Activated T-cell treated with anti-CD3 and anti-CD28 coated beads, Interleukin-2, amount 50 U/mL, for 24 hours (primary cell): ENCODE measurements at places on chromosomes 7 and 10.
A peak's percentile ranks its signal among the peaks of the same experiment; 100 is the strongest.

DNA sequence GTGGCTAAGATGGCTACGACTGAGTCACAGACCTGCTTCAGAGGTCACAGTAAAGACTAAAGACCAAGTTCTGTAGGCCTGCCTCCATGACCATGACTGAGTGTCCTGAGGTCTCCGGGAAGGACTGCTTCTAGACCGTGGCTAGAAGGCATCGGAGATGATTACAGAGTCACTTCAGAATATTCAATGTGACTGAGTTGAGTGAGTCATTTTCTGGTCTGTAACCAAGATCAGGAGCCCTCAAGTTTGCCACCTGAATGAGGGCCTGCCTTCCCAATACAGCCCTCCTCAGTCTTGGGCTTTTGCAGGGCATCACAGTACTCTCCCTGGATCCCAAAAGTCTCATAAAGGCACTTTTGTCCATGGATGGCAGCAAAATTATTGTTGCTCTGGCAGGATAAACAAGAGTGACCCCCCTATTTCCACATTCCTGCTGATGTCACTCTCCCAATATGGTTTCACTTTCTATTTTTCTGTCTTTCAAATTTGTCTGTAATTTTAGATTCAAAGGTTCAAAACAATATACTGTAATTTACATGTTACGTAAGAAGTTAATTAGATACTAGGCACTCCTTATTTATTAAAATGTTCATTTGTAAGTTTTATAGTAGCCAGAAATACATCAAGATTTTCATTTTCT is 47.7 kb upstream of the ZNF92 start:
- no peak for DNase-seq

DNA sequence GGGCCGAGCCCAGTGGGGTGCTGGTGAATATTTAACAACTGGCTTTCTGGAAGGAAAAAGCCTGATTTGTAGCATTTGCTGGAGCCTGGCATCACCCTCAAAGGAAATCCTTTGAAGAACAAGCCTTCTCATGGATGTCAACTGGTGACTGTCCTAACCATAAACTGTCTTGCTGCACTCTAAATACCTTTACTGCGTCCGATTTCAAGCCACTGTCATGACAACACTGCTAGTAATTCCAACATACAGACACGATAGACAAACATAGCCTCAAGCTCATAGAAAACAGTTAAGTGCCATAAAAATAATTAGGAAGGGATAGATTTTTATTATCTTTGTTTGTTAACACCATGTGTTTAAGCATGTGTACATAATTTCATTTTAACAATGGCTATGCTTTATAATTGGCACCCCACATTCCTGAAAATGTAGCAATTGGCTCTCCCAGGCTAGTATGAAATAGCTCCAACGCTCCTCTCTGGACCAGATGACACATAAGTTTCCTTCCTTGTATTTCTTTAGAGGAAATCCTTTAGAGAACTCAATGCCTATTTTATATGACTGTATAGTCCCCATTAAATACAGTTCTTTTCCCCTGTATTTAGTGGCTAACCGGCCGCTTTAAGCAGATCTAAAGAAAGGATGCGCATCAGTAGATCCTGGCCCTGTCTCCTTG is 273.4 kb downstream of the PRPF18 start:
- no peak for DNase-seq

DNA sequence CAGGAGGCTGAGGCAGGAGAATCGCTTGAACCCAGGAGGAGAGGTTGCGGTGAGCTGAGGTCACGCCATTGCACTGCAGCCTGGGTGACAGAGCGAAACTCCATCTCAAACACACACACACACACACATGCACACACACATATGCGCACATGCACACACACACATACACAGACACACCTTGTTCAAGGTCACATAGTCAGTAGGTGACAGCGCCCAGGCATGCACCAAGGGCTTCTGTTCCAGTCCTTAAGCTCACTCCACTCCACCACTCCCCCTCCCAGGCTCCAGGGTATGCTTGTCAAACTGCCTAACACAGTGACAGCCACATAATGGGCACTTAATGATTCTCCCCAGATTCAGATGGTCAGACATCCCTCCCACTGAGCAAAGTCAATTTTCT is 37.0 kb downstream of the KCNMA1 start:
- no peak for DNase-seq

DNA sequence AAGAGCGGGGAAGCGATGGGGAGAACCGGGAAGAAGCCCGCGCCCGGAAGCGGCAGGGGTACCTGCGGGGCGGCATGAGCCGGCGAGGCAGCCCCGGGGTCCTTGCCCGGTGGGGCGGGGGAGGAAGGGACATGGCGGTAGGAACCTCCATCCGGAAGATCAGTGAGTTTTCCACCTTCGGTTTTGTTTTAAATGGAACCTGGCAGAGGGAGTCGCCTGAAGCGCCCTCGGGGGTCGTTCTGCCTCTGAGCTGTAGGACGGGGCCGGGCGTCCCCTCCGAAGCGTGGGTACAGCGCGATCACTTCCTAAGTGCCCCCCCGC is 471 bp downstream of the PFKP start:
- DNase-seq = no peak

DNA sequence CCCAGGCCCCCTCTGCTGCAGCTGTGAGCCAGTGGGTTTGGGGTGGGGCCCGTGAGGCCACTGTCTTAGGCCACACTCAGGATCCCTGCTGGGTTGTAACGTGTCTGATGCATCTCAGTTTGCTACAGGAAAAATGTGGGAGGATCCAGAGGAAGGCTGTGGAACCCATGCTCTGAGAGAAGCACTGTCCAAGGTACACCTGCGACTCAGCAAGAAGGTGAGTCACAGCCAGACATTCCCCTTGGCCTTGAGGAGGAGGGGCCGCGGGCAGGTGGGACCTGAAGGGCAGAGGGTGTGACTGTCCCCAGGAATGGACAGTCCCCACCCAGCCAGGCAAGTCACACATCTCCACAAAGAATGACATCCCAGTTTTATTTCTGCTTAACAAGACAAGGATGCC is 27.8 kb upstream of the C10orf120 start:
- DNase-seq = no peak

GRCh38 chr10:113131613-113132261 is 181.7 kb downstream of the TCF7L2 start:
- no peak for DNase-seq

GRCh38 chr7:2952316-2952715 is 91.4 kb downstream of the CARD11 start:
- peak; percentile 26 for DNase-seq

GRCh38 chr10:47241256-47241655 is 58.7 kb upstream of the GDF10 start:
- no peak for DNase-seq

DNA sequence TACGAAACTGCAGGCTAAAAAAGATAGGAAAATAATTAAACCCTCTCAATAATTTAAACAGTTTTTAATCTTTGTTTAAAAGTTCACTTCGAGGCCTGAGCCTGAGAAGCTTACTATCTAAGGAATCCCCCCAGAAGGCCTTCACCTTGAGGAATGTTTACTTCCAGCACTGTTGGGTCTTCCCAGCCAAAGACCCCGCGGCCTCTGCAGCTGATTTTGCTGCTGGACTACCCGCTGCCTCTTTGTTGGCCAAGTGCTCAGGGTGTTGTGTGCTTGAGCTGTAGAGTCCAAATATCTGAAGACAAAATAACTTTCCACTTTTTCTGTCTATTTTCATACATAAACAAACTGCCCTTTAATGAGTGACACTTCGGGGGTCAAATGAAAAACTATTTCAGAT is 292.7 kb downstream of the GLRX3 start:
- no peak for DNase-seq

GRCh38 chr10:125149680-125150047 is 10.7 kb downstream of the CTBP2 start:
- DNase-seq = no peak

GRCh38 chr7:158028290-158028941 is 559.2 kb downstream of the PTPRN2 start:
- DNase-seq = no peak

GRCh38 chr10:97849687-97850402 is at the start of gene GOLGA7B:
TSS of gene GOLGA7B (plus strand) at chr10:97849843. CDS start at chr10:97850304, 461 bp downstream.
- DNase-seq = peak; percentile 78

- DNase-seq = peak; percentile 21
Measured at GRCh38 chr7:44278451-44279161, 46.8 kb downstream of the CAMK2B start.

- DNase-seq = no peak
Measured at GRCh38 chr7:30723776-30724175, 28.2 kb upstream of the INMT start.

GRCh38 chr10:30821261-30821993 is 191.9 kb upstream of the LYZL2 start:
- no peak for DNase-seq

- DNase-seq = no peak
Measured at GRCh38 chr7:29884399-29885272, 78.3 kb downstream of the WIPF3 start.

- no peak for DNase-seq
Measured at GRCh38 chr7:151113344-151114150, 27.3 kb downstream of the AGAP3 start.

- no peak for DNase-seq
Measured at GRCh38 chr7:46033592-46033991, 112.5 kb upstream of the IGFBP3 start.

GRCh38 chr10:5040781-5041470 is 37.3 kb upstream of the AKR1C2 start:
- no peak for DNase-seq

- DNase-seq = no peak
Measured at GRCh38 chr7:13179011-13179582, 491.7 kb downstream of the ARL4A start.

DNA sequence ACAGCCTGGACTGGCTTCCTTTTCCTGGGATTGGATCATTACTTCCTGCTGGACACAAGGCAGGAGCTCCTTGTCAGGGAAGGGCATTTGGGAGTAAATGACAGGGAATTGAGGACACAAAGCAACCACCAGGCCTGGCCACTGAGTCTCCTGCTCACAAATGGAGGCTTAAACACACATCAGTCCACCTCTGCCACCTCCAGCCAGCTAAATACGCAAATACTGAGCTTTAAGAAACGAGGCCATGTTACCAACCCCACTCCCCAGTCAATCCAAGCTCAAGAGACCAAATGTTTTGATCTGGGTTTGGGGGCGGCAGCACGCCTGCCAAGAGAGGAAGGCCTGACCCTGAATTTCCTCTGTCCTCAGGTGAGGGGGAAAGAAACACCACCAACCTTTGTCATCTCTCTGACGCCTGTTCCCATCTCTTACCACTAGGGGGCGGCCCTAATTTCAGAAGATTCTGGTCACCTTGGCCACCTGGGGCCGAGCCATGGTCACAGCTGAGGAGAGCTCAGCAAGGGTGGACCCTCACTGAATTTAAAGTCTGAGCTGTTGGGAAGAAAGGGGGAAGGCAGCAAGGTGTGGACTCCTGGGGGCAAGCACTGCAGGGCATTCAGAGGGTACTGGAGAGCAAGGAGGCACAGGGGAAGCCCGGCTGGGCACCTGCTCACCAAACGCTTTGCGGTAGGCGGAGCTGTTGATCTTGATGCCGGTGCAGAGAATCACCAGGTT is 16.5 kb downstream of the AIFM2 start:
- peak; percentile 71 for DNase-seq

DNA sequence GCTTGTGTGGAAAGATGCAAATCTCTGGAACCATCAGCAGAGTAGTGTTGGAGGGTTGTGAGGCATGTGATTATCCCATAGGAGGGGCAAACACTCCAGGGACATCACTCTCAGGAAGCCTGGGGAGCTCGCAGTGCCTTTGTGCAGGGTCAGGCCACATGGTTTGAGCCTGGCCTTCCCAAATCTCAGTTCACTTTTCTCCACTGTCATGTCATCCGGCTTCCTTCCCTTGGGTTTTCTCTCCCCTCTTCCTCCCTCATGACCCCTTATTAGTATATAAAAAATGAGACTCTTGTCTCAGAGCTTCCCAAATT is 20.4 kb downstream of the TSPAN14 start:
- DNase-seq = no peak

GRCh38 chr7:42210779-42211178 is 26.2 kb downstream of the GLI3 start:
- DNase-seq = no peak

DNA sequence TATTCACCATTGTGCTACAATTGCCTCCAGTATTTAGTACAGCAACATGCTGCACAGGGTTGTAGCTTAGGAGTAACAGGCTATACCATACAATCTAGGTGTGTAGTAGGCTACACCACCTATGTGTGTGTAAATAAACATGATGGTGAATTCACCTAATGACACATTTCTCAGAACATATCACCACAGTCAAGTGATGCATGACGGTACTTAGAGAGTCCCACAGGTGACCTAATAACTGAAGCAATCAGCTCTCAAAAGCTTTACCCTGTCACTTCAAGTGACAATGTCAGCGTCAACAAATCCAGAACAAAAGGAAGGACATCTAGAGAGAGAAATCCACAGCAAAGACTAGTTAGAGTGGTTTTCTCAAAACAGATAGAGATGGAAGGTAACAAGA is 38.8 kb downstream of the CCNJ start:
- no peak for DNase-seq

DNA sequence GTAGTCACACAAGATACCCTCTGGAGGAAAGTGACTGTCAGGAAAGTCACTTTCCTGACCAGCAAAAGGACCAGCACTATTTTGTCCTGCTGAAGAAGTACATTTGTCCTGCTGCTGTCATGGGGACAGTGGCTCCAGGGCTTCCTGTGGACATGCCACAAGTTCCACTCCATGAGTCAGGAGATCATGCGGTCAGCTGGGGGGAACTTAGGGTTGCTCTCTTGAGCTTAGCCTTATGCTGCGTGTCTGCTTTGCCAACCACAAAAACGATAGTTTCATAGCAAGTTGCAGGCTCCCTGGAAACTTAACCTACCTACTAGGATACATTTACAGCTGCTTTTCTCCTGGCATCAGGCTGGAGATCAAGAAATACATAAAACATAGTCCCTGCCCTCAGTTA is 19.8 kb upstream of the ALOX5 start:
- no peak for DNase-seq

GRCh38 chr7:117448655-117449054 is 21.4 kb upstream of the ASZ1 start:
- no peak for DNase-seq

- no peak for DNase-seq
Measured at GRCh38 chr7:101186844-101187428, 6.8 kb upstream of the NAT16 start.

DNA sequence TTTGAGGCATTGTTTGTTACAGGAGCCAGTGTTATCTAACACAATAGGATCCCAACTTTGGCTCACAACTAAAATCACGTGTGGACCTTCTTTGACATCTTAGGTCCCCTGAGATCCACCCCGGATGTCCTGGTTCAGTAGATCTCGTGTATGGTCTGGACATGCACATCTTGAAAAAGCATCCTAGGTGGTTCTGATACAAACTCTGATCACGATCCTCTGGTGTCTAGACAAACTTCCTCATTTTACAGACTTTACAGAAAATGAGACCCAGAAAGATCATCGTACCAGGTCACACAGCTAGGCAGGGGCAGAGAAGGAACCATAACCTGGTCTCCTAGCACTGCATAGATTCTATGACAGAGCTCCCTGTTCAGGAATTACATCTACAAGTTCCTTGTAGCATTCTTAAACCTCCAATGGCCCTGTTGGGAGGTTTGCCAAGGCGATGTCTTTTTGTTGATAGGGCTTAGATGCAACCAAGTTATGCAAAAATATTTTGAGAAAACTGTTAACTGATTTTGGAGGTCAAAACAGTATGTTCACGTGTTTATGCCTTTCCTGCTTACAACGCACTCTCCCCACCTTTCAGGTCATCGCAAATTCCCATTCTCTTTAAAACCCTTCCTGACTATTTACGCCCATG is 30.8 kb upstream of the CHST15 start:
- no peak for DNase-seq

GRCh38 chr10:68330852-68331454 is 911 bp upstream of the HNRNPH3 start:
- DNase-seq = peak; percentile 60

GRCh38 chr10:31782701-31783100 is 145.9 kb downstream of the ARHGAP12 start:
- no peak for DNase-seq
